ENCODE measurements at places on chromosomes 1 and 21. TPM values are rescaled to one million over a fixed set of nuclear protein-coding genes. Genes with fewer than 3 reads are reported as not detected.

HAO2 gene
- not detected for polyA plus RNA-seq

PTGFR gene
- polyA plus RNA-seq = 1.7 TPM

HORMAD1 gene
- polyA plus RNA-seq = not detected

LCE1D gene
- not detected for polyA plus RNA-seq

DCST1 gene
- 0.13 TPM for polyA plus RNA-seq

TMEM82 gene
- 0.75 TPM for polyA plus RNA-seq

NBPF4 gene
- not detected for polyA plus RNA-seq

UCK2 gene
- 20.5 TPM for polyA plus RNA-seq

IKBKE gene
- 5.8 TPM for polyA plus RNA-seq

CA14 gene
- 0.68 TPM for polyA plus RNA-seq

EIF3I gene
- 245 TPM for polyA plus RNA-seq

FCRL1 gene
- polyA plus RNA-seq = not detected

F5 gene
- polyA plus RNA-seq = 2.6 TPM

PRMT6 gene
- polyA plus RNA-seq = 13.2 TPM

Data from stomach (tissue), 19 donors.